ENCODE measurements at places on chromosomes 2 and 18.

DNA sequence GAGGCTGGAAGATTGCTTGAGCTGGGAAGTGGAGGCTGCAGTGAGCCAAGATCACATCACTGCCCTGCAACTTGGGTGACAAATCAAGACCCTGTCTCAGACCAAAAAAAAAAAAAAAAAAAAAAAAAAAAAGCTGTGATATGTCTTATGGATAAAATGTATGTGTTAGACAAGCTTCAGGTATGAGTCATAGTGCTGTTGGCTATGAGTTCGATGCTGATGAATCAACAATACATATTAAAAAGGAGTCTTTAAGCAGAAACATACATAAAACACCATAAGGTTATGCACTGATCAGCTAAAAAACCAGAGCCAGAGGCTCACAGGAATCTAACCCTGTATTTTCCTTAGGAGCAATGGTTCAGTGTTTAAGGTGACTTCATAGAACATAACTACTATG, 332.3 kb downstream of the NCKAP5 start:
- no peak for DNase-seq

- DNase-seq = no peak
Observed at GRCh38 chr2:64612575-64613195, 41.0 kb downstream of the SERTAD2 start.

GRCh38 chr2:217412277-217412676, 552.4 kb upstream of the TNP1 start:
- DNase-seq = no peak

DNA sequence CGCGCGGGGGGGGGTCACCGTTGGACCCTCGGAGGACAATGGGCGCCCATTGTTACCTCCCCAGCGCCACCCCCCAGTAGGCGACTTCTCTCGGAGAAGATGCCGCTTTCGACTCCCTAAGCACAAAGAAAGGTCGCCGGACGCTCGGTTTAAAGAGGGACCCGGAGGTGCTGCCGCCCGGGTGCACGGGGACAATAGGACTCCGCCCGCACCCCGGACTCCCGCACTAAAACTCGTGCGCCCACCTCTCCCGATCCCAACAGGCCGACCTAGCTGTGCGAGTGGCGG, 318 bp upstream of the CDC42EP3 start:
- DNase-seq = no peak

- peak; percentile 20 for DNase-seq
Observed at GRCh38 chr2:119431155-119431975, at the start of gene TMEM37. Gene TMEM37, plus strand, starts transcription at chr2:119431854. Its CDS starts 50 bp downstream, at chr2:119431904.

DNA sequence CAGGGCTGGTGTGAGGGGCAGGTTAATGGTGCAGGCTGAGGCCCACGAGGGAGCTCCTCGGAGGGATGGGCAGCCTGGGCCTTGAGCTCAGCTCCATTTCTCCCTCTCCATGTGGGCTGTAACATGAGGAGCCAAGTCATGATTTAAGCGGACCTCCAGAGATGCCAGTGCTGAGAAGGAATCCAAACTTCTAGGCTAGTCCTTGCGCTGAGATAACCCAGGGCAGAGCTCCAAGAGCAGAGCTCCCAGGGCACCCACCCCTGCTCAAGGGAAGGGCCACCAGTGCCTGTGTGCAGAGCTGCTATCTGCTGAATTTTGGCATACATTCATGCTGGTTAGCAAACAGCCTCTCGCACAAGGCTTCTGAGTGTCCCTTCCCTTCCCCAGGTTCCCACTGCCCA, 95.1 kb downstream of the MRO start:
- no peak for DNase-seq

- DNase-seq = no peak
Observed at GRCh38 chr18:62611453-62612288, 88.8 kb downstream of the ZCCHC2 start.

DNA sequence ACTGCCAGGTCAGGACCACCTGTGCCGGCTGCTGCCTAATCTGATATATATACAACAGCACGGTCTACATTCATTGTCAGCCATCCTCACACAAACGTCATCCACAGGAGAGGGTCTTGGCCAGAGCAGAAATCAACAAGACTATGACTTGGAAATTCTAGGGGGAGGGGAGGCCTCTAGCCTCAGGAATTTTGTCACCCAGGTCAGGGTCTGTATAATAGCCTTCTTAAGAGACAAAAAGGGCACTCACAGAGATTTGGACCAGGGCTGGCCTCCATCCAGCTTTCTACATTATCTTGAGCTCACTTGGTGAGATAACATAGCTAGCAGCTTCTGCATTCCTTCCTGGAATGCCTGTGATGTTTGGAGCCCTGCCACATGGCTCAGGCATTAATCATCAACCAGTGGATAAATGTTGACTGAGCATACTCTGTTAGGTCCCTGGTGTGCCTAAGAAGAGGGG, 50.4 kb upstream of the CTIF start:
- no peak for DNase-seq

- DNase-seq = no peak
Observed at GRCh38 chr2:232395586-232395985, 11.1 kb upstream of the ALPG start.

GRCh38 chr2:203083328-203083727, 68.7 kb downstream of the NBEAL1 start:
- no peak for DNase-seq

DNA sequence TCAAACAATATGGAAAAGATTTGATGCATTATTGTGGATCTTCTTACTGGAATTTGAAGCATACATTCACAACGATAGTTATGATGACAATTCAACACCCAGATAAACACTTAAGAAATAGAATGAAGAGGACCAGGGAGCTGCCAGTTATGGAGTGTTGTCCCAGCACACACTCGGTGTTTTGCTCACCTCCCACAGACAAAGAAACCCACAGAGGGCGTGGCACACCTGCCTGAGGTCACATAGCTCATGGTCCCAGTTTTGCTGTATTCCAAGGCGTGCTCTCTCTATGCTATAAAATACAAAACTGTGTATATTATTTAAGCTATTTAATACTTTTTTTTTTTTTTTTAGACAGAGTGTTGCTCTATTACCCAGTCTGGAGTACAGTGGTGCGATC, 31.1 kb downstream of the EFR3B start:
- no peak for DNase-seq

- DNase-seq = no peak
Observed at GRCh38 chr2:204686406-204686805, 141.1 kb downstream of the PARD3B start.

- no peak for DNase-seq
Observed at GRCh38 chr2:130728007-130728454, 839 bp upstream of the GPR148 start.

DNA sequence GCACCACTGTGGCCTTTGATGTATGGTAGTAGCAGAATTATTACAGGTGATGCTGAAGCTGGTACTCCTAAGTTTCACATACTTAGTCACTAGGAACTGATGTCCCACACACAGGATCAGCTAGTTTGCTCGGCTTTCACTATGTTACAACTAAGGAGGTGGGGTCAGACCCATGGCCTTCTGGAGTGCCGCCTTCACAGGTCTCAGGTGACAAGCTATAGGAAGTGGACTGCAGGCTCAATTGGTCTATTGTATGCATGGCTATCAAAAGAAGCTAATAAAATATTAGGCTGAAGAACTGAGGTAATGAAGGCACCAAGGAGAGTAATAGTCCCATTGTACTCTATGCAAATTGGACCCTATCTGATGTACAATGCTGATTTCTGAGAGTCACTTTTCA, 170.6 kb downstream of the DLGAP1 start:
- no peak for DNase-seq

GRCh38 chr2:99338029-99338585, 918 bp downstream of the EIF5B start:
- peak; percentile 12 for DNase-seq

- no peak for DNase-seq
Observed at GRCh38 chr2:241095594-241096290, 6.3 kb downstream of the MTERF4 start.

GRCh38 chr2:133362061-133362476, 206.2 kb downstream of the NCKAP5 start:
- DNase-seq = no peak

DNA sequence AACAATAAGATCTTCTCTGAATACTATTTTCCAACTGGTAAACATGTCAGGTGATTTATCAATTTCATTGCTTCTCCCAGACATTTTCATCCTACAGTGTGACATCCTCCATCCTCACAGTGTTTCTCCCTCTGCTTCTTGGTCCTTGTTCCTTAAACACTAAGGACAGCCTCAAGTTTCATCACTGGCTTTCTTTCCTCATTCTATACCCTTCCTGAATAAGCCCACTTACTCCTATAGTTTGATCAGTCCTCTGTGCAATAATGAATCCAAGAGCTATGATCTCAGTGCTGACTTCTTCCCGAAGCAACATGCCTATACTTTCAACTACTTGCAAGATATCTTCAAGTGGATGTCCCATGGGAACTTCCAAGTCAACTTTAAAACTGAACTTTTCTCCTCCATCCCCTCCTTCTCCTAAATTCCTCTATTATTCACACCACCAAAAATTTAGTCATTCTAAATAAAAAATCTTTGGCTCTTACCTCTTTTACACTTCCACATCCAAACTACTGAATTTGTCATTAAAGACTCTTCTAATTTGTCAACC, 87.6 kb downstream of the FAM228A start:
- no peak for DNase-seq

- no peak for DNase-seq
Observed at GRCh38 chr2:199570934-199571333, 113.2 kb upstream of the SATB2 start.

- no peak for DNase-seq
Observed at GRCh38 chr2:221289389-221289788, 282.7 kb downstream of the EPHA4 start.

DNA sequence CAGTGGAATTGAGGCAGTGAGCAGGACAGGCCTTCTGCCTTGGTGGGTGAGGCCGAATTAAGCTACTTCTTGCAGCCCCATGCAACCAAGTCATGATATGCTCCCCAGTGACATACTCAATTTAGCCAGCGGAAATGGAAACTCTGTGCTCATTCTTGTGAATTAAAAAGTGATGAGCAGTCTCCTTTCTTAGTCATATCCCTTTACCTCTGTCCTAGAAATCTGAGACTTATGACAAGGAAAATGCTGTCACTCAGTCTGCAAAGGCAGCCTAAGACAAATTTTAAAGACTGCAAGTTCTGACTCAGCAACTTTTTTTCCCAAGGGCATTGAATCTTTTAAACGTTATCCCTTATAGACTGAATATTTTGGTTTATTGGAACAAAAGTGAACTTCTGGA, 218.2 kb downstream of the SH3BP4 start:
- DNase-seq = no peak

DNA sequence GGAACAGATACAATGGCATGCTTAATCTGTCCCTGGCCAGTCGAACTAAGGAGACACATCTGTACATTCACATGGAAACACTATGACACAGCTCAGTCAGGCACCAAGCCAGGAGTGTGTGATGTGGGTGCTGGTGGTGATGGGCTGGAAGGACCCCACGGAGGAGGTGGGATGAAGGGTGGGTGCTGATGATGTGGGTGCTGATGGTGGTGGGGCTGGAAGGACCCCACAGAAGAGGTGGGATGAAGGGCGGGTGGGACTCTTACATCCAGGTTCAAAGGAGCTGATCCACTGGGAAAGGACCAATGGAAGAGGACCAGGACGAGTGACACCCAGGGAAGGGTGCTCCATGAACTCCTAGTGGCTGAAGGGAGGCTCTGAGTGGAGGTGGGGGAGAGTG, 34.8 kb upstream of the ACAA2 start:
- no peak for DNase-seq

GRCh38 chr2:217906798-217907197, 96.0 kb downstream of the TNS1 start:
- no peak for DNase-seq

GRCh38 chr2:110680709-110681108, 2.8 kb upstream of the BUB1 start:
- no peak for DNase-seq

- no peak for DNase-seq
Observed at GRCh38 chr18:12013186-12013916, 32.0 kb downstream of the IMPA2 start.

DNA sequence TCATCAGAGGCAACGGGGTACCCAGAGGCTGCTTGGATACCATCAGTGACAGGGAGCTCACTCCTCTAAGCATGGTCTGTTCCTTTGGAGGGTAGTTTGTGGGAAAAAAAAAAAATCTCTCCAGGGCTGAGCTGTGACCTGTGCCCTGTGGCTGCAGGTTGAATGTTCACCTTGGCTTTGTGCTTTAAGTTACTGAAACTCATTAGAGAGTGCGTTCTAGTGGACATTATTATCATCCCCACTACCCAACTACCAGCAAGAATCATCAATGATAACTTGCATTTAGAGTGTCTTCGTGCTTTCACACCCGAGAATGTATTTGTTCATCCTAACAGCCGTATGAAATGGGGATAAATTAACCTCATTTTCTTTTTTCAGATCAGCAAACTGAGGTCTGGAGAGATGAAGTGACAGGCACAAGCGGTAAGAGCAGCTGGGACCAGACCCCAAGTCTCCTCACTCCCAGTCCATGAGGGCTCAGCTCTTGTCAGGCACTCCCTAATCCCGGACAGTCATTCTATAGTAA, 157.5 kb upstream of the MYCN start:
- DNase-seq = no peak

DNA sequence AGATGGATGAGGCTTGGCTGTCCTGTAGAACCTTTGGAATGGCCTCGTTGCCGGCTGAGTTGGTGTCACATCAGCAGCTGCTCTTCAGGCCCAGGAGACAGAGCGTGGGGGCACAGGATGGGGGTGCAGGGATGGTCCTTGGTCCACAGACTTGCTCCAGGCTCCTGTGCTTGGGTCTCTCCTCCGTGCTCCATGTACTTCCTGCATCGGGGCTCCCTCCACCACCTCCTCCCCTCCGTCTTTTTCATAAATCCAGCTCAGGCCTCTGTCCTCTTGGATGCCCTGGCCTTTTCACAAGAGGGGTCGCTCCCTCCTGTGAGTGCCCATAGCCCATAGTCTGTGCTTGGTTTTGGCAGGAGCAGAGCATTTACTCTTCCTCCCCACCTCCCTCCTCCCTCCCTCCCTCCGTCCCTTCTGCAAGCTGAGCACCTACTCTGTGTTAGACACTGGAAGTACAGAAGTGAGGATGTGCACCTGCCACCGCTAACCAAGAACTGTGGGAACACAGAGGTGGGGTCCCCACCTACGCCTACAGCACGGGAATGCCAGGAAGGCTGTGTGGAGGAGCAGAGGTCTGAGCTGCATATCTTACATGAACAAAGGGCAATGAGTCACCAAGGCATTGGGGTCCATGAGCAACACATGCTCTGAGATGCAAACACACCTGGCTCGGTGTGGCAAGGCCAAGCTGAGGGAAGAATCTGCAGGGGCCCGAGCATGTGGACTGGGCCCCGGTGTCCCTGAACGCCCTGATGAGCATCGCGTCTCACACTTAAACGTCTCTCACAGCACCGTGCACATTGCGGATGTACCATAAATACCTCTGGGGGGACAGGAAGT, 458.7 kb upstream of the HS6ST1 start:
- no peak for DNase-seq

GRCh38 chr2:231940795-231941194, 14.6 kb upstream of the NPPC start:
- DNase-seq = no peak

- no peak for DNase-seq
Observed at GRCh38 chr18:79257480-79257879, 138.2 kb upstream of the NFATC1 start.

GRCh38 chr2:227031379-227031778, 132.6 kb downstream of the COL4A4 start:
- no peak for DNase-seq
